Lung microvascular endothelial cell (primary cell): ENCODE measurements at places on chromosomes 1 and 21.

DNA sequence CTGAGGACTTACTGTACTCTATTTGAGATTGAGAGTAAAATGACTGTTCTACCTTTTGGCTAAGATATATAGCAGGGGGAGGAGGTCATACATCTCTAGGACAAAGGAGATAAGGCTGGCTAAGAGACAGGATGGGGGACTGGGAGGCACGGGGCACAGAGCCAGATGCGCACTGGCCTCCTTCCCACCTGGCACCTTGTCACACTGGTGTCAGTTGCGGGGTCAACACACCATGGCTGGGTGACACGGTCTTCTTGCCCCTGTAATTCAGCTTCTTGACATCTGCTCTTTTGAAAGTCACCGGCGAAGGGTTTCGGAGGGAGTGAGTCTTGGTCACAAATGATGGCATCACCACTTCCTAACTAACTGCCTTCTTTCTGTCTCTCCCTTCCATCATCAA is 177.3 kb downstream of the ZSCAN20 start:
- no peak for DNase-seq

GRCh38 chr1:186894415-186894814 is 65.7 kb downstream of the PLA2G4A start:
- DNase-seq = no peak

DNA sequence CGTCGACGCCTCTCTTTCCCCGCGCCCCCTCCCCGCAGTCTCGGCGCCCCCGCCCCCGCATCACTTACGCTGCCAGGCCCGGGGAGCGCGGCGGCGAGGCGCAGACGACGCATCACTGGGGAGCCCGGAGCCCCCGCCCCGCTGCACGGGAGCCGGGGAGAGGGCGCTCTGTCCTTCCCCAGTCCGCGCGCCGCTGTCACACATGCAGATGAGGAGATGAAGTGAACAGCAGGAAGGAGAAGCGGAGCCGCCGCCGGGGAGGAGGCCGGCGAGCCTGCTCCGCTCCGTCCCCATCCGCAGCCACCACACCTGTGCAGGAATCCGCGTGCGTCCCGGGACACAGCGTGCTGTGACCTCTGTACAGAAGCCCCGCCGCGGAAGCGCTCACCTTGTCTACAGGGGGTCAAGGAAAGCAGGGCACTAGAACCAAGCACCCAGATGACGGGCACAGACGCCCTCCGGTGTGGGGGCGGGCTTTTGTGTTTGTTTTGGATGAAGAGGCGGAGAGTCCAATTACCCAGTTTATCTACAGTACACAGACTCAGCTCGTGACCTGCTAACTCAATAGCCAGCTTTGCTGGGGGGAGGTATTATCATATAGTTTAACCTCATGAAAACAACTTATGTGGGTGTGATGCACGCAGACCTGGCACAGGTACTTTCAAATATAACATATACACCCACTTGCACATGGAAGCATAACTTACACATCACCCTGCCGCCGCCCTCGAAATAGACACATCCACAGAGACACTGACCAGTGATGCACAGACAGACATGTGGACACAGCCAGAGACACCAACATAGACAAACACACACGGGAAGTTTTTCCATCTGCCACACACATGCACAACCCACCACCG is 12.4 kb downstream of the KLHDC8A start:
- no peak for DNase-seq

- DNase-seq = no peak
These were observed 76.0 kb downstream of the GPATCH2 start for GRCh38 chr1:217554849-217555248.

DNA sequence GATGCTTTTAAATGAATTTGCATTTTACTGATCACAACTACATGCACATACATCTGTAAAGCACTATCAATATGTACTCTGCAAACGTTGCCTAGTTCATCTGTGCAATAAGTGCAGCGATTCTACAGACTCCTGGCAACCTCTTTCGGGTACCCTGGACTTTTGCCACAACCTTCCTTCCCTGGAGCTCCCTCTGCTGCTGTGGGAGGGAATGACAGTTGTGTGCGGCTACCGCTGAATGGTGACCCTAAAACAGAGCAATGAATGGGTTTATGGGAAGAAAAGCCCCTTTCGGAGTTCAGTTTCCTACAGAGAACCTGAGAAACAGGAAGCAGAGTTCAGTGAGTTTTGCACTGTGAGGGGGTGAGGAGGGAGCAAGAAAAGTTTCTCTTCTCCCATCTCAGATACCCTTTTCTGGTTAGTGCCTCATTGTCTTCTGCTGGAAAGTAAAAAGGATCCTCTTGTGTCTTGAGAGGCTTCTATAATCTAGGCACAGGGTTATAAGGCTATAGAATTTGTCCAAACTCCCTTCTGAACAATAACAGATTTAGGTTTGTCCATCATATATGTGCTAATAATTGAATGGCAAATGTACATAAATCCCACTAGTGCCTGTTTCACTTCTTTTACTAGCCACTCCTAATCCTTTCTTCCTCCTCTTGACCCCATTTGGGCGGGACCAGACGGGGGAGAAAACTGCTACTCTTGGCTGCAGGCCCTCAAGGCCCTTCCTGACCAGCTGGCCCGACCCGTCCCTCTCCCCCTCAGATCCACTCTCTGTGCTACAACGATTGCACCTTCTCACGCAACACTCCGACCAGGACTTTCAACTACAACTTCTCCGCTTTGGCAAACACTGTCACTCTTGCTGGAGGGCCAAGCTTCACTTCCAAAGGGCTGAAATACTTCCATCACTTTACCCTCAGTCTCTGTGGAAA is 19.8 kb upstream of the SARS1 start:
- DNase-seq = peak; percentile 30

DNA sequence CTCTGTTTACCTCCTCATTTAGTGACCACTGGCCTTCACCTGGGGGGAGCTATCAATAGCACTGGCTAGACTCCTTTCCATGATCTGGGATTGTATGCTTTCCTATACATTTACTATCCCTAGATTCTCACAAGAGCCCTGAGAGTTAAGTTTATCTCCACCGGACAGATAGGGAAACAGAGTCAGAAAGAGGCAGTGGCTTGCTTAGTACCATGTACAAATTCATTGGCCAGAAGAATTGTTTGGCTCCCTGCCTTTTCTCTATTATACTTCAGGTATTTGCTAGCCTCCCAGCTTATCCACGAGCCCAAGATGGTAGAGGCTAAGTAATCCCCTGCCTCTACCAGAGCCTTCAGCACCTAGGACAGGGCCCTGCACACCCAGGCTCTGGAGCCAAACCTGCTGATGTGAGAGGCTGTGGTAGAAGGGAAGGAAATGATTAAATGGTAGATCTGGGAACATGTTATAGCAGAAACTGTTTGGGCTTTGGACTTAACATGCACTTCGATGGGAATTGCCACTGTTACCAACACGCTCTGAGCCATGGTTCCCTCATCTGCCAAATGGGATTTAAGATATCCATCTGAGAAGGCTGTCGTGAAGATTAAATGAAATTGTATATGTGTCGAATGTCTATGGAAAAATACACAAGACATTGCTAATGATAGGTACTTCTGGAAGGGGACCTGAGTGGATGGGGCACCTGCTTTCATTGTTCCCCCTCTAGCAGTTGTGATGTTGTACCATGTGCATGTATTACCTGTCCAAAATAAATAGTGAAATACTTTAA is 3.1 kb upstream of the BLACAT1 start:
- DNase-seq = peak; percentile 73

- no peak for DNase-seq
These were observed 480.2 kb upstream of the DEPDC1 start for GRCh38 chr1:68976916-68977610.

GRCh38 chr1:184462155-184462554 is 75.3 kb downstream of the C1orf21 start:
- no peak for DNase-seq

DNA sequence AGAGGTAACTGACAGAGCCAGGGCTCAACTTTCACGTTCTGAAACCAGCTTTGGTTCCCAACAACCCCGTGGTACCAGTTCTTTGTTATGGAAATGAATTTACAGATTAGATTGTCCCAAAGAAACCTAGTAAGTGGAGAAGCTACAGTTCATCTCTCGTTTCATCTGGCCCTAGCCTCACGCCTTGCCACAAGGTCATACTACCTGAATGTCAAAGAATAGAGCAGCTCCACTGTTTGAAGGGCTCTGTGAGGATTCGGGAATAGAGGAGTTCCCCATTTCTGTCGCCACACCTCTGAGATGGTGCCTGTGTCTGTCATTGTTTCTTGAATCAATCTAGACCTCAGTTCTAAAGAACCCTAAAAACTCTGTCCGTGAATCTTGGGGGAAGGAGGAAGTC is 15.0 kb upstream of the CDC42 start:
- no peak for DNase-seq

DNA sequence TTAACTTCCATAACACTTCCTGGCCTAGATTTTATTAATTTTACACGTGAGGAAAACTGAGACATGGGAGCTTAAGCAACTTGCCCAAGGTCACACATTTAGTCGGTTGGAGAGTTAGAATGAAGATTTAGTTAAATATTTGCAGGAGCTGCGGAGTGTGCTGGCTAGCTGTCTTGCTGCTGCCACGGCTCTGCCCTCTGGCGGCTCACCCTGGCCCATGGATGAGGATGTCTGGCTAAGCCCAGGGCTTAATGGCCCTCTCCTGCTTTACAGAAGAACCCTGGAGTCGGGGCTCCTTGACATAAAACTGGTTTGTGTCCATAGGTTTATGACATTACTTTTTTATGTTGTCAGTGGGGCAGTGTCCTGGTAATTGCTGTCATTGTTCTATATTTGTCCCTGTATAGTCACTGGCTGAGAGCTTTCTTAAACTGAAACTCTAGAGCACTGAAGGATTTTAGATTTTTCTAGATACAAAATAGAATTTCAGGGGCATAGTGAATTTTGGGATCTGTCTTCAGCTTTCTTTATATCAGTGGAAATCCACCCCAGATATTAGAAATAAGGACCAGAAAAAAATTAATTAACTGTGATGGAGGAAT is 88.9 kb upstream of the WLS start:
- DNase-seq = peak; percentile 76

GRCh38 chr1:5501206-5501930 is 490.9 kb downstream of the NPHP4 start:
- no peak for DNase-seq

DNA sequence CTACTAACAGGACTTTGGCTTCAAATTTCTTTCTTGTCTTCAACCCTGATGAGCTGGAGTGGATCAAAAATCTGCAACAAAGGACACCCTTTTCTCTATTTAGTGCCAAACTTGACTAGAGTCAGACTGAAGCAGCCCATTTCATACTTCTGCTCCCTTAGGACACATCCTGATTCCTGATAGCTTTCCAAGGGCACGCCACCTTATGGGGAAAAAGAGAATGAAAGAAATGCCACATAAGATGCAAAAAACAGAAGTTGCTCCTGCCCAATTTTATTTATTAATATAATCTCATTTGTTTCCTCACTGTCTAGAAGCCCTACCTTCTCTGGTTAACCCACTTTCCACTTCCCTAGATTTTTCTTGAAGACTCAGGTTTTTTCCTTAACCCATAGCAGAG is 72.7 kb upstream of the NBPF4 start:
- no peak for DNase-seq

GRCh38 chr1:196527919-196528318 is 80.3 kb downstream of the KCNT2 start:
- DNase-seq = no peak

- no peak for DNase-seq
These were observed 150.5 kb upstream of the RUNX3 start for GRCh38 chr1:25080294-25081209.

DNA sequence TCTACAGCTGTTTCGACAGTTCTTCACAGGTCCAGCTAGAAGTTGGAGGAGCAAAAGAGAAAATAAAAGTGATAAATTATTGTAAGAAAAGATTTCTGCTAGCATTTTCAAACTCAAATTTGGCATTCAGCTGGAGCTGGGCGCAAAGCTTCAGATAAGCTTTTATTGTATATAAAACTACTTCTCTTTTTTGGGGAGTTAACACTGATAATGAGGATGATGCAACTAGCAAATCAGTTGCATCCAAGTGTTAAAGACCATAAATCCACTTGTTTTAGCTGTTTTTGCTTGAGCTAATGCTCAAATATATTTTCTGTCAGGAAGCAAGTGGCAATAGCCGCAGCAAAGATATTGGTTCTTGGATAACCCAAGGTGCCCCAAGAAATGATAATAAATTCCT is 127.1 kb upstream of the PKN2 start:
- DNase-seq = no peak

DNA sequence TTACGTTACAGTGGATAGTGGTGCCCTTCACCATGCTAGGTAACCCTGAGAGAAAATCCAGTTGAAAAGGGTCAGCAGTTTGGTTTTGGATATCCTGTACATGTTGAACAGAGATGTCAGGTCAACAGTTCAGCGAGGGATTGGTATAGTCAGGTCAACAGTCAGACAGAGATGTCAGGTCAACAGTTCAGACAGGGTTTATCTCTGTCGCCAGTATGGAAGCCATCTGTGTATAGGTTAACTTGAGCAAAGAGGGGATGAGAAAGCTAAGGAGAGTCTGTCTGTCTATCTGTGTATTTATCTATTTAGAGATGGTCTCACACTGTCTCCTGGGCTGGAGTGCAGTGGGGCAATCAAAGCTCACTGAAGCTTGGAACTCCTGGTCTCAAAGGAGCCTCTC is 17.7 kb downstream of the DHDDS start:
- DNase-seq = no peak

- DNase-seq = no peak
These were observed 248.5 kb downstream of the USP25 start for GRCh38 chr21:15978215-15978738.

- DNase-seq = no peak
These were observed 170.3 kb downstream of the ZC3H11B start for GRCh38 chr1:219442611-219443061.

DNA sequence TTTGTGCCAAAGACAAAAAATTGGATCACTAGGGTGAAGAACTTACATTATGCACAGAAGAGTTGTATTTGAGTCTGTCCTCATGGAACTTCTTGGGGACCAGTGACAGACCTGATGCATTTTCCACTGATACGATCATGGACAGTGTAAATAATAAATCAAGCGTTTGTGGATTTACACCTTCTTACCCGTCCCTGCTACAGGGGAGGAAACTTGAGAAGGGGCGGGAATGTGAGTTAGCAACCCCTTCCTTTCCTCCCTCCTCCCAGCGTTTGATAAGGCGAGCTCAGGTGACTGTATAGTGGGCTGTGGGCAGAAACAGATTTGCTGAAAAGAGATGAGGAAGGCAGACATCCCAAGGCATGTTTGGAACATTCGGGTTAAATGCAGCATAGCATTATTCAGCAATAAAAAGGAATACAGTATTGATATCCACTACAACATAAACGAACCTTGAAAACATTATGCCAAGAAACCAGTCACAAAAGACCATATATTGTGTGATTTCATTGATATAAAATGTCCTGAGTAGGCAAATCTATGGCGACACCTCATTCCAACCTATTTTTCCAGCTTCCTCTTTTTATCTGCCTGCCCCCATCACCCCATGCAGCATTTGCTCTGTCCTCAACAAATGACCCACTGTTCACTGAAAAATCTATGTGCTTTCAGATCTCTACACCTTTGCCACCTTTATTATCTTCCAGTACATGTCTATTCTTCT is 128.7 kb downstream of the ZZZ3 start:
- DNase-seq = peak; percentile 12
